ENCODE measurements at places on chromosomes 7 and 10. TPM values are rescaled to one million over a fixed set of nuclear protein-coding genes. Genes with fewer than 3 reads are reported as not detected.

Gene OPN1SW
- total RNA-seq, result not detected

GRCh38 chr7:1124816-1125602, 35.0 kb downstream of the ZFAND2A start:
- H3K27ac ChIP-seq, result no peak overlapping the region
- no peak for DNase-seq
- no peak overlapping the region for H3K4me3 ChIP-seq

GRCh38 chr7:159240962-159241361, 96.3 kb upstream of the VIPR2 start:
- DNase-seq, result no peak
- no peak overlapping the region for H3K4me3 ChIP-seq
- no peaks in the 10 kb centered on the region for H3K36me3 ChIP-seq
- peaks cover 24% of the 10 kb centered on the region for H3K27me3 ChIP-seq
- no peaks in the 10 kb centered on the region for H3K4me1 ChIP-seq

Gene KAT6B
- 29.8 TPM for total RNA-seq

DNA sequence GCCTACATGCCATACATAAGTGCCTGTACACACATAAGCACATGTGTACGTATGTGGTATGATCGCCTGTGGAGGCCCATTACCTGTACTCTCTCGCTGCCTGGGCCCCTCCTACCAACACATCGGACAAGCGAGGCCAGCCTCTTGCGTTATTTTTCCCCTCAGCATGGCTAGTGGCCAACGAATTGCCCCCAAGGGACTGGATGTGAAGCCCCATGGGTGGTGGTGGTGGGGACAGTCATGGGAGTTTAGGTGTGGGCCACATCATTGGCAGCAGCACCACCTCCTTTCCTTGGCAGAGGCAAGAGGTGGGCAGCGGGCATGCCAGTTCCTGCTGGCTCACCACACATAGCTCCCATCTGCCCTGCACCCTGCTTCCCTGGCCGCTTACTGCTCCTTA, 10.0 kb downstream of the GRK5 start:
- H3K27ac ChIP-seq, result no peak overlapping the region
- no peak overlapping the region for H3K4me3 ChIP-seq
- H3K36me3 ChIP-seq, result peaks cover 4% of the 10 kb centered on the region

- DNase-seq, result no peak
- no peak within 1 kb of the TSS for H3K27ac ChIP-seq
- peaks cover 6% of the 10 kb centered on the region for H3K27me3 ChIP-seq
- H3K36me3 ChIP-seq, result peaks cover 4% of the 10 kb centered on the region
Measured at GRCh38 chr10:132785723-132786475, at the start of gene NKX6-2. TSS of gene NKX6-2 (minus strand) at chr10:132786147. CDS start at chr10:132785948, 199 bp downstream.

DNA sequence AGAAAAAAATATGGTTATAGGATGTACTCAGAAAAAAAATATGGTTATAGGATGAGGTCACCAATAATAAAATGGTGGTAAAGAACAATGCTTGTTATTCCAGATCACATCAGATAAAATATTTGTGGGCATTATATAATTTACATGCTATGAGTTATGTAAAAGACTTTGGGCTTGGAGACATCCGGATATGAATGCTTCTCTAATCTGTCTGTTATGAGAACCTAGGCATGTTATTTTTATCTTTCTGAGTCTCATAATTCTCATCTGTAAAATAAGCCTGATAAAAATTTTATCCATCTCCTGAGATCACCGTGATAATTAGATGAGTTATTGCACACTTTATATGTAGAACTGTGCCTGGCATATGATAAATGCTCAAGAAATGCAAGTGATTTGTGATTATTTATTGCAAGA, 37.8 kb downstream of the DKK1 start:
- H3K27me3 ChIP-seq, result no peaks in the 10 kb centered on the region
- no peak overlapping the region for H3K27ac ChIP-seq
- no peak for DNase-seq
- no peaks in the 10 kb centered on the region for H3K4me1 ChIP-seq
- no peaks in the 10 kb centered on the region for H3K36me3 ChIP-seq
- no peak overlapping the region for H3K4me3 ChIP-seq

- H3K27me3 ChIP-seq, result no peaks in the 10 kb centered on the region
- no peak overlapping the region for H3K27ac ChIP-seq
- peaks cover 13% of the 10 kb centered on the region for H3K36me3 ChIP-seq
- no peak for DNase-seq
- H3K4me3 ChIP-seq, result no peak overlapping the region
- H3K4me1 ChIP-seq, result peaks cover 29% of the 10 kb centered on the region
Measured at GRCh38 chr7:2022021-2022409, 210.7 kb downstream of the MAD1L1 start.
